ENCODE measurements at places on chromosomes 2 and 18.
A peak's percentile ranks its signal among the peaks of the same experiment; 100 is the strongest.

- DNase-seq, result peak; percentile 52
Observed at GRCh38 chr2:200396781-200397242, 90.3 kb downstream of the SPATS2L start.

DNA sequence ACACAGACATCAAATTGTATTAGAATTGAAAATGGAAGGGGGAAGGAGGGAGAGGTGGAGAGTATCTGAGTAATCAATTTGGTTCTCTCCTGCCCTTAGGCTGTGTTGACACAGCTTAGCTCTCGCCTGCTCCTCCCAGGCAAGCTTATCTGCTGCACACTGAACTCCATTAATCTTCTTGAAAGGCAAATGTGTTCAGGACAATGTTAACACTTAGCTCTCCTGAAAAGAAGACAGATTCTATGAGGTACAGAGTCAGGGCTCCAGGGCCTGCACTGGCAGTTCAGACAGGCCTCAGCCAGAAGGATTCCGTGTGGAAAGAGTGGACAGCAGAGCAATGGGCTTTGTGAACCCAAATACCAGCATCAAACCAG is 430.0 kb upstream of the TNP1 start:
- DNase-seq, result no peak

DNA sequence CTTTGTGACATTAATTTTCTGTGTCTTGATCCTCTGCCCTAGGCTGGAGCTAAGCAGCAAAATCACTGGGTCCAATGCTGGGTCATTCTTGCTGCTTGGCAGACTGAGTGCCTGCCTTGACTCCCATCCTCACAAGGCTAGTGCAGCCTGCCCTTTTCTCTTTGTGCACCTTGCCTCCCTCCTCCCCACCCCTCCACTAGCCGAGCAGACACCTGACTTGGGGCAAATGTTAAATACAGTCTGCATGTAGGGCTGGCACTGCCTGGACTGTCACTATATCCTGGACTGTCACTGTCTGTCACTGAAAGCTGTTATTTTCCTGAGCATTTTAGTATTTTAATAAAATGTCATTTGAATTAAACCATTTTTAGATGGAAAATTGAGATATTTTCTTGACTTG is 33.4 kb downstream of the MAPRE2 start:
- no peak for DNase-seq

GRCh38 chr2:61967262-61967661 is 61.8 kb downstream of the COMMD1 start:
- no peak for DNase-seq

DNA sequence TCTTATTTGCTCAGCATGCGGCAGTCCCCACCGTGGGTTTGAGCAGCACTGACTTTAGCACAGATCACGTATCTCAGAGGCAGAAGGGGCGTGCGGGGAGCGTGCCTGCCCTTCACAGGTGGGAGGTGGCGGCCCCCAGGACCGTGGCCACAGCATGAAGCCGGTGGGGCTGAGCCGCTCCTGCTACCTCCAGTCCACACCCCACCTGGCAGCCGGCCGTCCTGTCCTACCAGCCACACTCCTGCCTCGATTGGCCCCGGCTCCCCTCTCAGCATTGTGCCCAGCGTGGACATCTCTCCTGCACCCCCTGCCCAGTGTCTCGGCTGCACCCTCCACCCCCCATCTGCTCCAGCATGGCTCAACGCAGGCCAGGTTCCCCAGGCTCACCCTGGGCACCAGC is 73.6 kb downstream of the NFATC1 start:
- DNase-seq, result no peak

- DNase-seq, result no peak
Observed at GRCh38 chr18:46663539-46663938, 6.5 kb upstream of the LOXHD1 start.

DNA sequence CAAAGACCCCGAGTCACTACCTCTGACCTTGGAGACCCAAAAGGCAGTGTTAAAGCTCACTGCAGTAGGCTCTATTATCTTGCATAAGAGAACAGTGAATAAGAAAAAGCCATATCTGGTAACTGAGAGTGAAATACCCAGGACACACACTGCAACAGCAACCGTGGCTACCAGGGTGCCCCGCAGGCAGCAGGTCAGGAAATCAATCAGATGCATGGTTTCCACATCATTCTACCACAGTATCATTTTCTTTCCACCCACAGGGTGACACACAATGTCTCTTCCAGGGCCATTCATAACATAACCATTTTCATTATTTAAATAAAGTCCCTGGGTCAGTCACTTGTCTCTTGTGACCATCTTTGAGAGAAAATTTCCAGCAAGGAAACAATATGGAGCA is 131.3 kb downstream of the CCBE1 start:
- DNase-seq, result no peak

DNA sequence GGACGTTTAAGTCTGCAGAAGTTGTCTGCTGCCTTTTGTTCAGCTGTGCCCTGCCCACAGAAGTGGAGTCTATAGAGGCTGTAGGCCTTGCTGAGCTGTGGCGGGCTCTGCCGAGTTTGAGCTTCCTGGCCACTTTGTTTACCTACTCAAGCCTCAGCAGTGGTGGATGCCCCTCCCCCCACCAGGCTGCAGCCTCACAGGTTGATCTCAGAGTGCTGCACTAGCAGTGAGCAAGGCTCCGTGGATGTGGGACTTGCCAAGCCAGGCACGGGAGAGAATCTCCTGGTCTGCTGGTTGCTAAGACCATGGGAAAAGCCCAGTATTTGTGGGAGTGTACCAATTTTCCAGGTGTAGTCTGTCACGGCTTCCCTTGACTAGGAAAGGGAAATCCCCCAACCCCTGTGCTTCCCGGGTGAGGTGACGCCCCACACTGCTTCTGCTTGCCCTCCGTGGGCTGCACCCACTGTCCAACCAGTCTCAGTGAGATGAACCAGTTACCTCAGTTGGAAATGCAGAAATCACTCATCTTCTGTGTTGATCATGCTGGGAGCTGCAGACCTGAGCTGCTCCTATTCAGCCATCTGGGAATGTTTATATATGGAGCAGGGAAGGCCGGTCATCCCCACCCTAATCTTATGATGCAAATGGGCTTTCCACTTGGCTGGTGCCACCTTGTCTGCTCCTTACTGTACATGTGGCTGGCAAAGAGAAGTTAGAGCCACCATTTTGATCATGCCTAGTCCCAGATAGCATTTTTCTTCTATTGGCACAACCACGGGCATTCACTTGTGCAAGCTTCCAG is 156.9 kb upstream of the ITGA6 start:
- no peak for DNase-seq

GRCh38 chr2:239693761-239694415 is 293.1 kb upstream of the HDAC4 start:
- no peak for DNase-seq

- DNase-seq, result no peak
Observed at GRCh38 chr2:126914811-126915500, 16.3 kb downstream of the TEX51 start.

- no peak for DNase-seq
Observed at GRCh38 chr18:31250902-31251301, 67.1 kb upstream of the DSG1 start.

GRCh38 chr2:99918389-99918788 is 224.0 kb downstream of the AFF3 start:
- DNase-seq, result no peak

DNA sequence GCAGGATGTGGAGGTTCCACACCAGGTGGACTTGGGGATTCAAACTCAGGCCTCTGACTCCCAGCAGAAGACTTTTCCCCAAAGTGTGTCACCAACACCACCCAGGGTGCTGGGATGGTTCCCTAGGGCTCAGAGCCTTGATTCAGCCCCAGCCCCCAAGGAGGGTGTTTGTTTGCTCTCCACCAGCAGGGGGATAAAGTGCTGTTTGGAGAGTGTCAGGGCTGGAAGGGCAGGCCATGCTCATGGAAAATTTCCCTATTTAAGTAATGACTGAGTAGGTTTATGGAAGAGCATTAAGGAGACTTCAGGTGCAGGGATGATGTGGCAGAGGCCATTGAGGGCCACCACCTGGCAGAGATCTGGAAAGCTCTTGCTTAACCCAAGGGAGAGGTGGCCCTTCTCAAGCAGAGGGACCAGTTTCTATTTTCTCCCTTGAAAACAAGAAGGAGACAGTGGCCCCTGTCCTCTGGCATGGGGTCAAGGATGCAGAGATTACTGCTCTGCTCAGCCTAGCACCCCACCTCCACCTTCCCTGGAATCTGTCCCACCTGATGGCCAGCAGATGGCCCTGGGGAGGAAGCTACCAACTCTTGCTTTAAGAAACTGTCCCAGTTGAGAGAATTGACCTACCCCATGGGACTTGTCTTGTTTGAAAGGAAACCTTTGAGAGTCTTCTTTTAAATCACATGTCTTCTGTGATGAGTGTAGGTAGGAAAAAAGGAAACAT is 122.1 kb downstream of the ACOXL start:
- peak; percentile 40 for DNase-seq

GRCh38 chr2:233114421-233114861 is 54.3 kb downstream of the INPP5D start:
- DNase-seq, result no peak

- no peak for DNase-seq
Observed at GRCh38 chr18:22193466-22193865, 24.1 kb downstream of the GATA6 start.

- DNase-seq, result no peak
Observed at GRCh38 chr2:163713534-163714311, 22.1 kb downstream of the FIGN start.

GRCh38 chr18:498931-499775 is 1.3 kb downstream of the COLEC12 start:
- peak; percentile 88 for DNase-seq

DNA sequence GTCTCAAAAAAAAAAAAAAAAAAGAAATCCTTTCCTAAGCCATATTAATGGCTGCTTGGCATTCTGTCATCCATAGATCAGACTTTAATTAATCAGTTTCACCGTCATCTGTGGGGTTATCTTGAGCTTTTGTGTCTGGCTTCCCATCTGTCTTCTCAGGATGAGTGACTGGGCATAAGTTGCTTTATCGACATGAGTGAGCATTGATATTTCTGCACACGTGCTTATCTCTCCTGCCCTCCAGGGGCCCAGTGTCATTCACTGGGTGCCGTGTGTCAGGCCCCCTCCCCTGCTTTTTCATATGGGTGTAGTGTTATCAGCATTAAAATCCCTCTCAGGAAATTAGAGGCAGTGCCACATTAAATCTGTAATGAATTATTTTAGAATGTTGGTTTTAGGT is 65.6 kb downstream of the SH3BP4 start:
- DNase-seq, result no peak

- no peak for DNase-seq
Observed at GRCh38 chr2:16378031-16378430, 287.6 kb downstream of the CYRIA start.

- no peak for DNase-seq
Observed at GRCh38 chr2:219574484-219575311, 2.6 kb downstream of the INHA start.

DNA sequence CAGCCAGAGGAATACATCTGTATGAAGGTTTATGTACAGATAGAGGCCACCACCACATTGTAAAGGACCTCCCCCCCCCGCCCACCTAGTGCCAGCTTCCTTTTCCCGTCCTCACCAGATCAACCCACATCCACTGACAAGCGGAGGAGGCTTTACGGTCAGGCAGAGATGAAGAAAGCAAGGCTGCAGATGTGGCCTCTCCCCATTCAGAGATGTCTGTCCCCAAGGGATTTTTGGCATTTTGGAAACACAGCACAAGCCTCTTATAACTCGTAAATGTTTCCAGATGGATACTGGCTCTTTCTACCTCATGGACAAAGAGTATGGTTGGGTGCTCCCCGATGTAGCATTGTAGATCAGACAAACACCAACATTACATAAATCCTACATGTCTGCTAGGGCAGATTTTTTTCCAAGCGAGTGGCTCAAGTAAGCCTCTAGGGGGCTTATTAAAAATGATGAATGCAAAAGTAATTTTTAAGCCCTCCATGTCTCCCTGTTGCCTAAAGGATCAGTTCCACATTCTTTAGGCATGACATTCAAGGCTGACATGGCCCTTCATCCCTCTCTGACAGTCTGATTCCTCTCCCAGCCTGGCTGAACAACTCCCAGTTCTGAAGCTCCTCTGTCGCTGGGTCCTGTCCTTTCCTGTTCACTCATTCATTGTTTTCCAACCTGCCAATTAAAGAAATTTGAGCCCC is 11.7 kb downstream of the VIT start:
- peak; percentile 73 for DNase-seq

DNA sequence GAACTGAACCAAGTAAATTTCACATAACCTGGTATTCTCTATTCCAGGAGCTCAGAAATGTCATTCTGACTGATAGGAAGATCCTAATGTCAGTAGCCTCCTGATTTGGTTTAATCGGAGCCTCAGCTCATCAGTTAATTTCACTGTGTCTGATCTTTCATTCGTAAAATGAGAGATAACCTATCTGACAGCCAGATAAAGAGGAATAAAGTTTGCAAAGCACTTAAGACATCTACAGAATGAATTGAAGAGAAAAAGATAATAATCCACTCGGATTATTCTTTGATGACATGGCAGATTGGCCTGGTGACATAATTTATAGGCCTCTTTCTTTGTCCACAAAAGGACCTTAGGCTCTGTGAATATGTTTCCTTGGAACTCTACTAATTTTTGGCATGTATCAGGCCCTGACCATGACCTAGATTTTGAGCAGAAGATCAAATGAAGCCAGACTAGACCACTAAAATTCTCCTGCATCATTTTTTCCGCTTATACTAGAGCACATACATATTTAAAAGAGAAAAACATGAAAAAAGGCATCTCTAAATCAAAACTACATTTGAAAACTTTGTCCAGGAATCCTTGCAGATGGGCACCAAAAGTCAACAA is 312.4 kb downstream of the MTX2 start:
- no peak for DNase-seq

DNA sequence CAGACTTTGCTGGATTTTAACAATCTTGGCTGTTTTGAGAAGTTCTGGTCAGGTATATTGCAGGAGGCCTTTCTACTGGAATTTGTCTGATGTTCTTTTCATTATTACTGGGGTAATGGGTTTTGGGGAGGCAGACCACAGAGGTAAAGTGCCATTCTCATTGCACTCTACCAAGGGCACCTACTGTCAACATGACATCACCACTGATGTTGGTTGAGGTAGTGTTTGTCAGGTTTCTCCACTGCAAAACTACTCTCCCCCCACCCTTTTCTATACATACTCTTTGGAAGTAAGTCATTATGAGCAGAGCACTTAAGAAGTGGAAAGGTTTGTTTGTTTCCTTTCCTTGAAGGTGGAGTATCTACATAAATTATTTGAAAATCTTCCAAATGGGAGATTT is 27.0 kb downstream of the PRKD3 start:
- no peak for DNase-seq

DNA sequence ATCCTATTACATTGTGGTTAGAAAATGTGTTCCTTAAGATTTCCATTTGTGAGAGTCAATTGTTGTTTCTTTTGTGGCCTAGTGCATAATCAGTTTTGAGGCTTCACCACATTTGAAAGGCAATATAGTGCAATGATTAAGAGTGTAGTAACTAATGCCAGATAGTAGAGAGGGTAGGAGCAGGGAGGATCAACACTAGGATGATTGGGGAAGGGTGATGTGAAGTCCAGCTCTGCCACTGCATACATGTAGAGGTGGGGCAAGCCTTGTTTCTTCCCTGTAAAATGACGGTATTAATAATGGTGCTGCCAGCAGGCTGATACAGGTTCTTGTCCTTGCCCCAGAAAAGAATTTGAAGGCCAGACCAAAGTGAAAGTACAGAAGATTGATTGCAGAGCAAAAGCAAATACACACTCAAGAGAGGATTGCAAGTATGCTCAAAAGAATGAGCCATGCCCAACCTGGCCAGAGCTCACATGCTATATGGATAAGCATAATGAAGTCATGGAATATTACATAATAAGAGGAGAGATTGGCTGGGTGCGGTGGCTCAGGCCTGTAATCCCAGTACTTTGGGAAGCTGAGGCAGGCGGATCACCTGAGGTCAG is 8.0 kb downstream of the SP100 start:
- no peak for DNase-seq
